Activated T-cell treated with anti-CD3 and anti-CD28 coated beads, Interleukin-2, amount 50 U/mL, for 4 hours (primary cell): ENCODE measurements at places on chromosomes 4 and X. TPM values are rescaled to one million over a fixed set of nuclear protein-coding genes. Genes with fewer than 3 reads are reported as not detected.

- no peak for DNase-seq
Measured at GRCh38 chr4:40299811-40300292, 35.3 kb upstream of the CHRNA9 start.

The INTS6L gene
- 14.9 TPM for total RNA-seq

DNA sequence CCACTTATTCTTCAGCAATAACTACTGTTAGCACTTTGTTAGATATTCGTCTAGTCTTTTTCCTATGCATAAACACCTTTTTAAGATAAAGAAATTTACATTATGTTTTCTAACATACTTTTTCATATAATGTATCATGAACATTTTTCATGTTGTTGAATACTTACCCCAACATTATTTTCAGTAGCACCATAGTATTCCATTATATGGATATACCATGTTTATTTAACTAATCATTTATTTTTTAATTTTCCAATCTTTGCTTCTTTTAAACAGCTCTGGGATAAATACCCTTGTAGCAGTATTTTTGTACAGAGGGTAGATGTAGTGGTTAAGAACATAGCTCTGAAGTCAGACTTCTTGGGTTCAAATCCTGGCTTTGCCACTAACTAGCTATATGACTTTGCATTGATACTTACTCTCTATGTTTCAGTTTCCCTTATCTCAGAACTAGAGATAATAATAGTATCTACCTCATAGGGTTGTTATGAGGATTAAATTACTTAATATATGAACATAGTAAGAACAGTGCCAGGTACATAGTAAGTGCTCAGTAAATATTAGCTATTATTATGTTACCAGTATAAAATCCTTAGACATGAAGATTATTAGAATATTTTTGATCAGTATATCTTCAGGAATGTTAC is 11.3 kb downstream of the EXOC1 start:
- DNase-seq: no peak

- DNase-seq: no peak
Measured at GRCh38 chr4:83599183-83599582, 63.3 kb downstream of the GPAT3 start.

The YY2 gene
- 0.92 TPM for total RNA-seq

The PRR32 gene
- total RNA-seq: not detected

GRCh38 chrX:32562261-32562660 is 649.1 kb downstream of the DMD start:
- DNase-seq: no peak
